ENCODE measurements at places on chromosomes 6 and 20.

- no peak for DNase-seq
Observed at GRCh38 chr20:49476016-49476355, 6.5 kb downstream of the KCNB1 start.

- no peak for DNase-seq
Observed at GRCh38 chr6:39493174-39493573, 170.7 kb upstream of the KCNK16 start.

- peak; percentile 47 for DNase-seq
Observed at GRCh38 chr20:48776306-48776705, 51.5 kb downstream of the PREX1 start.

- no peak for DNase-seq
Observed at GRCh38 chr6:16828058-16828457, 66.8 kb upstream of the ATXN1 start.

DNA sequence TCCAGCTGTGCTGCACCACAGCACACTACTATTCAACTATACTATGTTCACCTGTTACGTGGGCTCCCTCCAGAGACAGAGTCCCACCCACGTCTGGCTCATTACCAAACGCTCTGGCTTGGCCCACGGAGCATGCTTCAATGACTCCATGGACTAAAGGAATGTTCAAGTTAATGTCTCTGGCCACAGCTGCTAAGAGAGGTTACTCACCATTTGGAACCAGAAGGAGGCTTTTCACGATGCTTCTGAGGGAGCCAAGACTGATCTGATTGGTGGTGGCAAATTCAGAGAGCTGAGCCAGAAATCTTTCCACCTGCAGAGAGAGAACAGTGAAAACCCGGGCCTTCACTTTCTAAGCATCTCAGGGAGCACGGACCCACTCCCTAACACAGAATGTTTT lies 15.6 kb downstream of the COMMD7 start:
- no peak for DNase-seq

DNA sequence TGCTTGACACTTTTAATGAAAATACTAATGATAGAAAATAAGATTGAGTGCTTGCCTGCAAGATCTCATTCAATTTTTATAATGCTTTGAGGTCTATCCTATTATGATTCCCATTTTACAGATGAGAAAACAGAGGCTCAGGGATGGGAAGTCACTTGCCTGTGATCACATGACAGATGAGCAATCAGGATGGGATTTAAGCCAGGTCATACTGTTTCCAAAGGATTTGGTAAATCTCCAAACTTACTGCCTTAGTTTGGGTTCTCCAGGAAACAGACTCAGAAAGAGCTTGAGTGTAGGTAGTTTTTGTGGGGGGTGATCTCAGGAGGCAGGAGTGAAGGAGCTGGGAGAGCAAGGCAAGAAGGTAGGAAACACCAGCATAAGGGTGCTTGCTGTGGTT lies 456.3 kb downstream of the MAFB start:
- DNase-seq = no peak

DNA sequence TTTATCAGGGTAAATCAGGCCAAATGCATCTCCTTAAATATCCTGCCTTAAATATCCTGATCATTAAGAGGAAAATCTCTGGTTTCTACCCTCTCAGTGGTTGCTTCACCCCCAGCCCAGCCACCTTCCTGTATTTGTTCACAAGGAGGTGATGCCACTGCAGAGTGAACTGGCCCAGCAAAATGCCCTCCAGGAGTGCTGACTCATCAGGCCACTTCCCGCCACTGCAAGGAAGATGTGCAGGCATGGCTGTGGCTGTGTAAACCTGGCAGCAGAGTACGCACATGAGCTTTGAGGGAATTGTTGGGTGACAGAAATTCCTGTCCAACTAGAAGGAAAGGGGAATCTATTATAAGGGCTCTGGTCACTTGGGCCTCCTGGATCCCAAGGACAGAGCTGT lies 13.8 kb downstream of the NQO2 start:
- DNase-seq = peak; percentile 10

- peak; percentile 84 for DNase-seq
Observed at GRCh38 chr20:22581437-22582385, 2.7 kb downstream of the FOXA2 start.

- no peak for DNase-seq
Observed at GRCh38 chr20:18360635-18361034, 72.3 kb downstream of the ZNF133 start.

DNA sequence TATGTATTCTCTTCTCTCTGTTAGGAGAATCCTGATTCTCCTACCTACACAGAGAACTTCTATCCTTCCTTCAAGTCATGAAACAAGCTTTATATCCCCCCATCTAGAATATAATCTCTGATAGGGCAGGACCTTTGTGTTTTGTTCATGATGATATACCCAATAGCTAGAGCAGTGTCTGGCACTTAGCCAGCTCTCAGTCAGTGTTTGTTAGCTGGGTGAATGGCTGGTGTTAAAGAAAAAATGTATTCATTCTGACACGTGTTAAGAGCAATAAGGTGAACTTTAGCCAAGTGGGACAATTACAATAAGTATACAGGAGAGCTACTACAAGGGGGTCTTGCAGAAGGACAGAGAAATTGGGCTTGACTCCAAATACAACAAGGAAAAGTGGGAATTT lies 34.3 kb upstream of the TNFRSF21 start:
- DNase-seq = peak; percentile 86

DNA sequence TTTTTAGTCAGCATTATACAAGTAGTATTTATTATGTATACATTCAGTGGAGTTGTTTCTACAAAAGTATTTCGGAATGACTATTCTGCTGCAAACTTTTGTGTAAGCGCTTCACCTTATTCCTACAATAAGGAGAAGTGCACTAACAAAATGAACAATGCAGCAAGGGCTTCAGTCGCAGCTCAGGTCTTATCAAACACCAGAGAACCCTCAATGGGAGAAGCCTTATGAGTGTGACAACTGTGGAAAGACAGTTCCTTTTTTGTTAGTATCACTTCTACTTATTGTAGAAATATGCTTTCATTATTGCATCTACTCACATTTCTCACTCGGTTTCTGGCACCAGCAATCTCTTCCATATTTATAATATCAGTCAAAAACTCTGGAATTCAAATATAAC lies 18.8 kb downstream of the ZKSCAN3 start:
- no peak for DNase-seq

DNA sequence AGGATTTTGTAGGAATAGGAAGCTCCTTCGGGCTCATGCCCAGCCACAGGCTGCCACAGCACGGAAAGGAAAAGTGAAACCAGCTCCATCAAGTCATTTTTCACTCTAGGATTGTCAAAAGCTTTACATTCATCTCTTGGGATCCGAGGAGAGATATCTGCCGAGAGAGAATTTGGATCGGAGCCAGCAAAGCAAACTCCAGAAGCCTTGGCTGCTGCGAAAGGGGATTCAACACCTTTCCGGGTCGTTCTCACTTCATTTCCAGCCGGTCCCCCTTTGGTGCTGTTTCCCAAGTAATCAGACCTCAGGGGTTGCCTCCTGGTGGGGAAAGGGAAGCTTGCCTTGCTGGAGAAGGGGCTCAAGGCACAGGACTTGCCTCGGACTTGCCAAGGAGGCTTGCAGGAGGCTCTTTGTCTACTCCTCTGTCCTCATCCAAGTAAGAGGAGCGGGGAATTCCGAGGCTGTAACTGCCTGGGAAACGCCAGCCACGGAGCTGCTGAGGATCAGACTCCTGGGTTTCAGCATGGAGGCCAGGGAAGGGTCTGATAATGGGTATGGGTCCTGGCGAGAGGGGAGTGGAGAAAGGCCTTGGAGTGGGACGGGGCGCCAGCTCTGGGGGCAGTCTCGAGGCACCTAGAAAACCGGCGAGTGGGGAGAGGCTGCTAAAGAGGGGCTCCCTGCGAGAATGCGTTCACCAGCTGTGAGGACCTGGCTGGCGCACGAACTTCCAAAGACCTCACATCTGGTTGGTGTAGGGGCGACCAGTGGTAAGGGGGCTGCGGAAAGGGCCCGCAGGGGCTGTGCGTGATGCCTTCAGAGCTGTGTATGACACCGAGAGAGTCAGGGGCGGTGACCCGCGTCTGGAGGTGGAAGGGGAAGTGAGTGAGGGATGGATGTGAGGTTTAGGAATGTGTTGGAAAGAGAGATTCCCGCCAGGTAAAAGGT lies 702 bp downstream of the ETV7 start:
- peak; percentile 86 for DNase-seq

- no peak for DNase-seq
Observed at GRCh38 chr6:17901493-17901892, 85.9 kb downstream of the KIF13A start.

DNA sequence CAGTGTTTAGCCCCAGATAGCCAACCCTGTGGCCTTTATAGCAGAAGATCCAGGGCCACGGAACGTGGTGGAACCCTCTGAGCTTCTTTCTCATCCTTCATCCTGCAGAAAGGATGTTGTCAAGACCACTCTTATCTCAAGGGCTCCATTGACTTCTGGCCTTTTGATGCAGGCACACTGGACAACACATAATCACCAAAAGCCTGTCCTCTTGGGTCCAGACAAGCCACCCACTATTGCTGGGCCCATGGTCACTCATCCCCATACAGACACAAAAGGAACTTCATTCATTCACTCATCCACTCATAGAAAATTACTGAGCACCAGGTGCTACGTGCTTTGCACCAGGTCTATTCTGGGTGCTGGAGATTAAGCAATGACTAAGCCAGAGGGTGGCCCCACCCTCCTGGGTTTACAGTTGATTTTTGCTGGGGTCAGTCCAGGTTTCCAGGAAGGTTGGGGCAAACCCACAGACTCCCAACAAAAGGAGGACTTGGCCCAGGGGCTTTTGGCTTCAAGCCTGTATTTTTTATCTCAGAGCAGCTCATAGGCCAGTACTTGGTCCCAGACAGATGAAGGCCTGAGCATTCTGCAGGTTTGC lies 2.4 kb downstream of the CST8 start:
- no peak for DNase-seq

DNA sequence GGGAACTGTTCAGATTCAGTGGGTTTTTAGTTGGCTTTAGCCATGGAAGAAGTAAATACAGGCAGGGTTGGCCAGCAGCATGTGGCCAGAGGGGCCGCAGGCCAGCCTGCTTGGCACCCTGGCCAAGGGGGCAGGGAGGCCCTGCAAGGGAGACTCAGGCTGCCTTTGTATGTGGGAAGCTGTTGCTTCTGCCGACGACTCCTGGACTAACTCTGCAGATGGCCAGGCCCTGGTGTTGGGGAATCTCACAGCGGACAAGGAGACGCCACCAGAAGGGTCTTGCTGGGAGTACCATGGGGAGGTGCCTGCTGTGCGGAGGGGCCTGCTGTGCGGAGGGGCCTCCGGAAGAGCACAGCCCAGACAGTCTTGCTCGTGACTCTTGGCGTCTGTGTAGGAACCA lies 25.2 kb downstream of the PYGB start:
- no peak for DNase-seq

All from NCI-H69 (cell line).